Fibroblast of villous mesenchyme (primary cell): ENCODE measurements at places on chromosomes 1 and 21. TPM values are rescaled to one million over a fixed set of nuclear protein-coding genes. Genes with fewer than 3 reads are reported as not detected.
A peak's percentile ranks its signal among the peaks of the same experiment; 100 is the strongest.

LHX8 gene
- total RNA-seq: under 0.01 TPM in 1 of 2 replicates, not detected in the other

HTR1D gene
- total RNA-seq: 0.86 and 2.3 TPM in 2 replicates

DNA sequence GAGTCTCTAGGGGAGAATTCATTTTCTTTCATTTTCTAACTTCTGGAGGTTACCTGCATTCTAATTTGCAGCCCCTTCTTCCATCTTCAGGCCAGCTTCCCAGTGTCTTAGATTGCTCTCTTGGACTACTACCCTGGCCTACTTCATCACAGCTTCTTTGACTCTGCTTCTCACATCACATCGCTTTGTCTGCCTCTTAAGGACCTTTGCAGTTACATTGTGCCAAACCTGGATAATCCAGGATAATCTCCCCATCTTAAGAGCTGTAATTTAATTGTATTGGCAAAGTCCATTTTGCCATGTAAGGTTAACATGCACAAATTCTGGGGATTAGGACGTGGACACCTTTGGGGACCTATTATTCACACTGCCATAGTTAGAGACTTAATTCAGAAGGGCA, 18.4 kb downstream of the RNF2 start:
- DNase-seq: no peak

DNA sequence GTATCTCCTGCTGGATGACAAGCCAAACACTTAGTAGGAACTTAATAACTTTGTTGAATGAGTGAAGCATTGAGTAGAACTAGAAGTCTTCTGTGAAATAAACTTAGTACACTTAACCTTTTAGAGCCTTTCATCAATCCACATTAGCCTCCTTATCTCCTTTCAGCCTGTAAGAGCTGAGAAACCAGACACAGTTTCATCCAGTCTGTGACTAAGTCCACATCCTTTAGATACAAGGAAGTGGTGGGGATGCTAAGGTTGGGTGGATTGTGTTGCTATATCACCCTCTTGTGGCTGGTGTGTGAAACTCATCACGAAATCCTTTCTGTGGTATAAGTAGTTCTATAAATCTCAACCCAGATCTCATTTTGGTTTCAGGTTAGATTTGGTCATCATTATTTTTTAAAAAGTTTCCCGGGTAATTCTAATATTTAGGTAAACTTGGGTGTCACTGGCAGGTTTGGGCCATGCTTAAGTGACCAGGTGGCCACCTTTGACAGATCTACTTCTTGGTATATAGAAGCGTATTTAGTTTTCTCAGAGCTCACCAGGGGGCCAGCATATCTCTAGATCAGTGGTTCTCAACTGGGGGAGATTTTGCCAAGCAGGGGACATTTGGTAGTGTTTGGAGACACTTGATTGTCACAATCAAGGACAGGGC, 27.8 kb upstream of the CD84 start:
- peak; percentile 77 for DNase-seq

DNA sequence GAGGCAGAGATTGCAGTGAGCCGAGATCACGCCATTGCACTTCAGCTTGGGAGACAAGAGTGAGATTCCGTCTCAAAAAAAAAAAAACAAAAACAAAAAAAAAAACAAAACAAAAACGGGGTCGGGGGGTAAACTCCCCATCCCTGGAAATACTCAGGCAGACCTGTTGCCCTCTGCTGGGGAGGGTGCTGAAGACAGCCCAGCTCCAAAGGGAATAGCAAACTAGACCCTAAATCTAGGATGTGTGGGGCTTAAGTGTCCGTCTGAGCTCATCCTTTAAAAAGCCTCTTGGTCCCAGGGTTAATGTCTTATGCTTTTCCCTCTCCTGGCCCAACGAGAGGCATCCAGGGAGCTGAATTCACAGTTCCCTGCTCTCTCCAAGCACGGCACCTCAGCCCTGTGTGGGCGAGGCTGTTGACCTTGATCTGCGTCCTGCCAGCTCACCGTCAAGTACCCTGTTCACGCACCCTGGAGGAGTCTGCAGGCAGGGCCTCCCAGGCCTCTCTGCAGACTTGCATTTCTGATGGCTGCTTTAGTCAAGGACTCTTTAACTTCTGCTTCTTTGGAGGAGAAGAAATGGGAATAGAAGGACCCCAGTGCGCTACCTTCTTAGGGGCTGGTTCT, 22.3 kb downstream of the KCND3 start:
- no peak for DNase-seq

RGS1 gene
- total RNA-seq: 0.32 TPM in 1 of 2 replicates, not detected in the other

GRCh38 chr1:247337961-247338360, 6.3 kb upstream of the ZNF496 start:
- DNase-seq: no peak

DNA sequence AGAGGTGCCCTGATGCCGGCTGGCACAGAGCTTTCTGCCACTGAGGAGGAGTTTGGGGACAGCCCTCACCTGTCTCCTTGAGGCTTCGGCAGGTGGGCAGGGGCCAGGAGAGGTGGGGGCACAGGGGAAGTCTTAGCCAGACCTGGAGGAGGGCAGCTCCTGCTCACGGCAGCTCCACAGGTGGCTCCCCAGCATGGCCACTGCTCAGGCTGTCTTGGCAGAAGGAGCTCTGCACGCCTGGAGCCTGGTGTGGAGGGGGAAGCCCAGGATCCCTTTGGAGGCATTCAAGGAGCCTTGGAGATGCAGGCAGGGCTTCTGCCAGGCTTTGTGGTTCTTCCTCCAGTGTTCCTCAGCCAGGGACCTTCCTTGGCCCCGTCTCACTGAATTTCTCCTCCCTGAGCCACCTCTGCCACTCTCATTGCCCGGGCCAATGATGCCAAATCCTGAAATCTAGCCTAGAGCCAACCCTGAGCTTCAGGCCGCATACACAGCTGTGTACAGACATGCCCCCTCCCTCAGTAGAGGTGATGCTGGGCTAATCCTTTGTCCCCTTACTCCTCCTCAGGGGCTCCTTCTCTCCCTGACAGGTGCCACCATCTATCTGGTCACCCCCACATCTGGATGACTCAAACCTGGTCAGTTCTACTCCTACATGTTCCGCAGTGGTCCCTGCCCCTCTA, 251.8 kb upstream of the VAMP3 start:
- DNase-seq: no peak

GRCh38 chr1:209715314-209715713, 10.7 kb downstream of the HSD11B1 start:
- DNase-seq: no peak

- DNase-seq: no peak
Observed at GRCh38 chr1:86541859-86542258, 5.0 kb upstream of the CLCA4 start.

- DNase-seq: no peak
Observed at GRCh38 chr1:237938553-237938952, 47.8 kb upstream of the ZP4 start.

GRCh38 chr1:81978945-81979344, 178.2 kb downstream of the ADGRL2 start:
- DNase-seq: no peak

GRCh38 chr1:22117238-22117637, 25.7 kb downstream of the WNT4 start:
- no peak for DNase-seq

HAPLN2 gene
- total RNA-seq: not detected in 2 replicates

DNA sequence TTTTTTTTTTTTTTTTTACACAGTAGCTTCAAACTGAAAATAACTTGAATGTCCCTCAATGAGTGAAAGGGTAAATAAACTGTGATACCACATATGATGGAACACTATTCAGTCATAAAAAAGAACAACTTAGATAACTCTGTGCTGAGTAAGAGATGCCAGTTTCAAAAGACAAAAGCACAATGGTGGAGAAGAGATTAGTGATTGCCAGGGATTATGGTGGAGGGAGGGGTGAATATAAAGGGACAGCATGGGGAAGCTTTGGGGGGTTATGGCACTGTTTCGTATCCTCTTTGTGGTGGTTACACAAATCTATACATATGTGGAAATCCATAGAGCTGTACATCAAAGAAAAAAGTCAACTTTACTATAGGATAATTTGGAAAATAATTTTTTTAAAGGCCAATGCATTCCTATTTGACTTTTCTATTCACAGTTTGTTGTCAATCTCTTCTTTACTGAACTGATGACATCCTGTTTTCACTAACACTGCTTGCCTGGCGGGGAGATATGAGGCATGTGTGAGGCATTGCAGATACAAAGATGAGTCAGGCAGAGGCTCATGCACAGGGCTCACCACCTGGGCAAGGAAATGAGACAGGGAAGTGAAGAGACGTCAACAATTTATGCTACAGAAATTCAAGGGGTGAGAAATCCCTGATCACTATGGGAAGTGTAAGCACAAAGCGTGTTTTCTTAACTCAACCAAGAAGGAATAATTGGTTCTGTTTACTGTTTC, 302.7 kb downstream of the DUSP10 start:
- peak; percentile 92 for DNase-seq

DMAP1 gene
- 14.7 and 19.0 TPM in 2 replicates for total RNA-seq

GRCh38 chr1:116558140-116558549, 12.7 kb downstream of the CD58 start:
- DNase-seq: no peak

RSPH1 gene
- not detected in 2 replicates for total RNA-seq

BRINP3 gene
- total RNA-seq: not detected in 2 replicates

DNA sequence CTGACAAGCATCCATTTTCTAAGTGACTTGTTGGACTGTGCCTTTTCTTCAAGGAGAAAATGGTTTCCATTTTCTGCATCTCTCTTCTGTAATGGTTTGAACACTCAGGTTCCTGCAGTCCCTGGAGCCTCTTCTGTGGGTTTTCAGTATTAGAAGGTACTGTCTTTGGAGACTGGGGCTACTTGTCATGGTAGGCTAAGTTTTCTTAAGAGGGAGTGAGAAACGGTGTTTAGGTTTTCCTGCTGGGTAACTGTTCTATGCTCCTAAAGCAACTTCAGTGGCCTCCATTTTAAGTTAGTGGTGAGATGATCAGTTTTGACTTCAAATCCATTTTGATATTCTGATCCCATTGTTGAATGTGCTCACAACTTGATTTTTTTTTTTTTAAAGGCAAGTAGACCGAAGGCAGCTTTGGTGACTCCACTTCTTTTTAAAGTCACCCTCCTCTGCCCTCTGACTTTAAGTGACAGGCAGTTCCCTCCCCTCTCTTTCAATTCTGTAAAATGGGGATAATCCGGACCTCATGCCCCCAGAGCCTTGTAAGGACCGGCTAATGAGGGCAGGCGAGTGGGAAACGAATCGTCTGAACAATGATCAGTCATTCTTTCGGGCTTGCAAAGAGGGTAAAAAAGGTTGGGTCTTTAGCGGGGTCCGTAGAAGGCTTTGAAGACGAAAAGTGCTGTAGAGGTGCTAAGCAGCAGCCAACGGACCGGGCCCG, 1.0 kb upstream of the ARID1A start:
- DNase-seq: no peak

DNA sequence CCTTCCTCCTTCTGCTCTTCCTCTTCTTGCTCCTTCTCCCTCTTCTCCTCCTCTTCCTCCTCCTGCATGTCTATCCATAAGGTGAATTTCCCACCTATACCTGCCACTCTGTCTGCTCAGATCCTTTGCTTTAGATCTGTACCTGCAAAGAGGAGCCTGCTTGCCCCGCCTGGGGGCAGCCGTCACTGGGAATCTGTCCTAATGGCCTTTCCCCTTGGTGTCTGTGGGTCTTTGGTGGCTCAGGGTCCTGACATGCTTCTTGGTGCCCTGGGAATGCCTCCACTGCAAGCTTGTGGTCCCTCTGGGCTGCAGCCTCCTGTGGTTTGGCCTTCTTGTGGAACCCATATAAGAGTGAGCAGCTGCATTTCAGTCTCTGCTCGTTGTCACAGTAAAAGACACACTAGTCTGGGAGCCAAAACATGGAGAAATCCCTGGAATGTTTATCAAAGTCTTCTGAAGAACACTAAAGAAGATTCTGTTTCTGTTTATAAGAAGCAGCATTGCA, 79.5 kb upstream of the CSF3R start:
- no peak for DNase-seq

CRB1 gene
- under 0.01 TPM in 2 replicates for total RNA-seq

GRCh38 chr1:229563701-229564100, 5.2 kb upstream of the ABCB10 start:
- DNase-seq: peak; percentile 52

DNA sequence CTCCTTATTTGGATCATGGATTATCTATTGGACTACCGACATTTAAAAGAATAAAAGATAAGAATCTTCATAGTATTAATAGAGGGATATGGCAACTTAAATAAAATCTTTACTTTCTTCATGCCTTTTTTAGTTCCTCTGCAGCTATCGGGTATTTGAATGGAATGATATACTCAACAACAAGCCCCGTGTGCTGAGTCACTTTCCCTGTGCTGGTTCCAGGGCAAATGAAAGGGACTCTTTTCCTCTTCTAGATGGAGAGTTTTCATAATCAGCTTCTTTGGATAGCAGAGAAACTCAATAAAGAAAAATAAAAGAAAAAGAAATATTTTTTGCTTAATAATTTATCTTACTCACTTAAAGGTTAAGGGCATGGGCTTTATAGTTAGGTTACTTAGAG, 213.7 kb downstream of the LRRC40 start:
- peak; percentile 26 for DNase-seq

DNA sequence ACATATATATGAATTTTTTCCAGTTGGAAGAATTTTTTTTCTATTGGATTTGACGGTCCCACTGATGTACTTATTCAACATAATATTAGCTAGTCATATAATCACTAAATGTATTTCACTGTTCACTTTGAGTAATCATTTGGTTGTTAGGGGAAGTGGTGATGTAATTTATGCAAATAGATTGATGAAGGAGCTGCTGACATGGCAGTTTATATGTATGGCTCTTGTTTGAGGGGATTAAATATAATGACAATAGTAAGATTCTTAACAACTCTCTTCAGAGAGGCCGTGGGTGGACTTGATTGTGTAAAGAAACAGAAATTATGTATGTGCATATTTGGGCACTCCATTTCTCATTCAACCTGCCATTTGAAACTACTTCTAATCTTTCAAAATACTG, 653.6 kb upstream of the ADGRL4 start:
- DNase-seq: no peak

DNA sequence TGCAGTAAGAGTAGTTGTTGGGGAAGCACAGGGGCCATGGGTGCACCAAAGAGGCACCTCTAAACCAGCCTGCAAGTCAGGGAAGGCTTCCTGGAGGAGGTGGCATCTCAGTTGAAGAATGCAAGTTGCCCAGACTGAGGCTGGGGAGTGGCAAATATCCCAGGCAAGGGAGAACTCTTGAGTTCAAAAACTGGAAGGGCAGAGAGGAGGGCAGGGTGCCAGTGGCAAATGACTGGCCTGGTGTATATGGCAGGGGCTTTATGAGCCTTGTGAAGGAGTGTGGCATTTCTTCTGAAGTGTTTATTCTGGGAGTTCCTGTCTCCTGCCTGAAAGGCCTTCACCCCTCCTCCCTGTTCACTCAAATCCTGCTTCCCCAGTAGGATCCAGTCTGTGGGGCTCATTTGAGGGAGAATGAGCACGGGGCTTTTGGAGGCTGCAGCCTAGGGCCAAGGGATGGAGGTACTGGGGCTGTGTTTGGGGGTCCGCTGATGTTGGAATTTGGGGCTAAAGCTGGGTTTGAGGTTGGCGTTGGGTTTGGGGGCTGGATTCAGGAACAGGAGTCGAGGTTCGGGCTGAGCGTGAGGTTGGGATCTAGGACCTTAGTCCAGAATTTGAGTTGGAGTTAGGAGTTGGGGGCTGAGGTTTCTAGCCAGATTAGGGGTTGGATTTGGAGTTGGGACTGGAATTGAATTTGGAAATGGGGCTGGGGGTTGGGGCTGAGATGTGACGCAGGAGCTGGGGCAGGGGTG, at the start of gene TMEM125:
TSS of gene TMEM125 (plus strand) at position 357 of the 749 bp plus-strand sequence. CDS start 2,740 bp downstream, outside the sequence.
- no peak for DNase-seq

- DNase-seq: no peak
Observed at GRCh38 chr21:26501495-26502021, 71.5 kb downstream of the CYYR1 start.

GRCh38 chr1:41444785-41445184, 39.7 kb downstream of the EDN2 start:
- no peak for DNase-seq
